ENCODE measurements at places on chromosomes 12 and 14.

DNA sequence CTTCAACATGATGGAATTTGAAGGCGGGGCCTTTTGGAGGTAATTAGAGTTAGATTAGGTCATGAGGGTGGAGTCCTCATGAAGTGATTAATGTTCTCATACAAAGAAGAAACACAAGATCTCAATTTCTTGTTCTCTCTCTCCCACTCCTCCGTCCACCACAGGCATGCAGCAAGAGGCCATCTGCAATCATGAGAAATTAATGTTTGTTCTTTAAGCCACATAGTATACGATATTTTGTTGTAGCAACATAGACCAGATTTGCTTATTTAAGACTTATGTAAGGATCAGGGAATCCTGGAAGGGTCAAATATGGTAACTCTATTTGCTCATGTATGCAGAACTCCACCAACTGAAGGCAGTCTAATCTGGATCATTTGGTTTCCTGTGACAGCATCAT lies 429.0 kb downstream of the LRIG3 start:
- DNase-seq = no peak

- DNase-seq = peak; percentile 77
Measured at GRCh38 chr12:3218228-3219171, 141.3 kb downstream of the TSPAN9 start.

DNA sequence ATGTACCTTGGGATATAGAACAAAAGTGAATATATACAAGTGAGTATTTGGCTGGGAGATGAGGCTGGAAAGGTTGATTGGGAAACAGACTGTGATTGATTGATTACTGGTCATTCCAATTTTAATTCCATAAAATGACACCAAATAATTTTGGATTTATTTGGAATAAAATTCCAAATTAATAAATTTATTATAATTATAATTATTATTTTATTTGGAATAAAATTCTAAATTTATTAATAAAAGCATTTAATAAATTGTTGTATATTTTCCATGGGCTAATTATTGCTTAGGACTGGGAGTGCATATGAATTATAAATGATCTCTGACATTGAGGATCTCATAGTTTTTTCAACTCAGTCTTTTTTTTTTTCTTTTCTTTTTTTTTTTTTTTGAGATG lies 51.7 kb downstream of the KANSL2 start:
- DNase-seq = no peak

DNA sequence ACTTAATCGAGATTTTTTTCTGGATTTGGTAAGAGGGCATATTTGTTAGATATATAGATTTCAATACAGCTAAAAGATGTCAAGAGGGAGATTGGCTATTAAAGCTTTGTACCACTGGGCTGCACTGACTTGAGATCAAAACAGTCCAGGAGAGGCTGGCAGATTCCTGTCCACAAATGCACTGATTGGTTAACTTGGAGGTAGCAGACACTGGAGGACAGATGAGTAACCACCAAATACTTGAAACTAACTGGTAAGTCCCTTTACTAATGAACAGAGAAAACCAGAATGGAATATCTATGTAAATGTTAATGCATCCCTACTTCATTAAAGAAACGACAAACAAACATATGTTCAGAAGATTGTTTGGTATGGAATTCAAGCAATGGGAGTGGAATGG lies 416.6 kb downstream of the LRIG3 start:
- DNase-seq = no peak

DNA sequence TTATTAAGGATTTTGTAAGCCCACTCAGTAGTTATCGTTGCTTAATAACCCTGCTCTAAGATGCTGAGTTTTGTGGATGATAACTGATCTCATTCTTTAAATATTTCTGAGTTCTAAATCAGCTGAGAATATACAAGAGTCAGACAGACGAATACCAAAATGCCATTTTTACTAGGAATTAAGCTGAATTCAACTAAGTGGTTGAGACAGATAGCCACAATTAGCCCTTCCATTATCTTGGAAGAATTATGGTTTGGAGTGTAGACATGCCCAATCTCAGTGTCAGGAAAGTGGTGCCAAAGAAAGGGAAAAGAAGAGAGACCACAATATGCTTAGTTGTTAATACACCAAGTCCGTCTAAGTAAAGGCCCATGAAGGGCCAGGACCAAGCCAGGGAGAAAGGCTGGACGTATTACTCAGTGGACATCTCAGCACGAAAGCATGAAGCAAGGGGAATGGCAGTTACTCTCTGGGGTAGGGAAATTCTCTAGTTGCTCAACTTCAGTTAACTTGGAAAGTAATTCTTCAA lies 58.6 kb downstream of the KCNA5 start:
- no peak for DNase-seq

- DNase-seq = peak; percentile 9
Measured at GRCh38 chr12:117284140-117284539, 77.3 kb downstream of the NOS1 start.

DNA sequence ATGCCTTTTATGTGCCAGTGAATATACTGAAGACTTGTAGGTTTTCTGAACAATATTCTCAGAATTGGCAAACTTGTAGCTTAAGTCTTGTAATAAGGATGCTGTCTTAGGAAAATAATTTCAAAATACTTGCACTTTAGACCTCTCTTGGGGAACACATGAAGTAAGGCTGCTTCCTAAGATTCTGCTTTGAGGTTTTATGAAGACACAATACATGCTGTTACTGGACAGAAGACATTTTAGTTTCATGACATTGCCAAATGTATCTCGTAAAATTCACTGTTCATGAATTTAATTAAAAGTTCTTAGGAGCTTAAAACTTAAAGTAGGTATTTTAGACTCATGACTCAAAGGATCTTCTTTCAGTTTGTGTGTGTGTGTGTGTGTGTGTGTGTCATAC lies 80.7 kb downstream of the RAD51B start:
- DNase-seq = no peak

- no peak for DNase-seq
Measured at GRCh38 chr12:42570076-42570475, 19.5 kb downstream of the PRICKLE1 start.

GRCh38 chr12:110277530-110278254 lies 3.4 kb upstream of the ATP2A2 start:
- no peak for DNase-seq

DNA sequence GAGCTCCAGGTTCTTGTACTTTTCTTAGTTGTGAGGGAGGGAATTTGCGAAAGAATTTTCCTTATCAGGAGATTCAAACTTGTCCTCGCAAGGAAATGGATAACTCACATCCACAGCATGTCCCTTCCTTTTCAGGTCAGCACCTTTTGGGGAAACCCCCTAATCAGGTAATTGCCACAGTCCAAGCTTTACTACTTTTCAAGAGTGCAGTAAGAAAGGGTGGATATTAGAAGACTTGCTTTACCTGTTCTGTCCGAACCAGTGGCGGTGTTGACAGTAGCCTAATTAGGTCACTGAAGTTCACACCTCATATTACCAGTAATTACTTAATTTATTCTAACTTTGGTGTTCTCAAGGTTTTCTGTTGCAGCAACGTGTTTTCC lies 6.7 kb upstream of the C12orf50 start:
- DNase-seq = no peak

DNA sequence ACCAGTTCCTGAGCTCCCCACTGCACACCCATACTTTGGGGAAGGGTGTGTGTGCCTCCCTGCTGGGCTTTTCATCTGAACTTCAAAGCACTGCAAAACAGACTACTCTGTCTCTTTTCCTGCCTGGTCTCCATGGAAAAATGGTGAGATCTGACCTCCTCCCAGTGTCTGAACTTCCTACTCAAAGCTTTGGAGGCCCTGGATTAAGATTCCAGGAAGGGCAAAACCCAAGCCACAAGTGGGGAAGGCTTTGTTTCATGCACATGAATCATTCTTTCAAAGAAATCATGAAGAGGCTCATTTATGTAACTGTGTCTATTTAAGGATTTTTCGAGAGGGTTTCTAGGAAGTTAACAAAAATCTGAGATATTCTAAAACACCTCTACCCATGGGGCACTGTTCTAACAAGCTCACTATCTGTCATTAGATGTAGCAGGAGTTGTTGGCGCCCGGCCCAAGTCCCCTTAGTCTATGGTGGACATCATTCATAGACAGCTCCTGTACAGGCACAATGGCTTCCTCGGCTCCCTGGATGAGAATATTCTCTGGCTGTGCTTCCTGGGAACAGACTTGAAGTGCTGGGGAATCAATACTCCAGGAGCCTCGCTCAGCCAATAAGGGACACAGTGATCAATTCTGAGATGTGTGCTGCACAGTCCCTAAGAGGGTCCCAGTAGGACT lies 224.0 kb downstream of the KTN1 start:
- no peak for DNase-seq

DNA sequence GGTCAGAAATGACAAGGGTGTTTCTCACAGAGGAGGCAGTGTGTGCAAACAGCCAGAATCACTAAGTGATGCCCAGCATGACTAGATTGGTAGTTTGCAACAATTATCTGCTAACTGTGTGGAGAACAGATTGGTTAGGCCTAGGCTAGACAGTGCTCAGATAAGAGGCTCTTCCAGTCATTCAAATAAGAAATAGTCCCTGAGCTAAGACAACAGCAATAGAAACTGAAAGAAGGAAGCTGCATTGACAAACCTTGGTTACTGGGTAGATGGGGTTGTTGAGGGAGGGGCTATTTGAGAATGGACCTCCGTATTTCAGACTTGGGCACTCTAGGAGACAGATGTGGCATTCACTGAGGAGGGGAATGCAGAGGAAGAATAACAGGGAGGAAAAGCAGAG lies 255.0 kb upstream of the NPAS3 start:
- no peak for DNase-seq

- DNase-seq = no peak
Measured at GRCh38 chr14:90388437-90388836, 8.4 kb upstream of the CALM1 start.

GRCh38 chr12:44053549-44054127 lies 217.8 kb downstream of the TMEM117 start:
- DNase-seq = no peak

DNA sequence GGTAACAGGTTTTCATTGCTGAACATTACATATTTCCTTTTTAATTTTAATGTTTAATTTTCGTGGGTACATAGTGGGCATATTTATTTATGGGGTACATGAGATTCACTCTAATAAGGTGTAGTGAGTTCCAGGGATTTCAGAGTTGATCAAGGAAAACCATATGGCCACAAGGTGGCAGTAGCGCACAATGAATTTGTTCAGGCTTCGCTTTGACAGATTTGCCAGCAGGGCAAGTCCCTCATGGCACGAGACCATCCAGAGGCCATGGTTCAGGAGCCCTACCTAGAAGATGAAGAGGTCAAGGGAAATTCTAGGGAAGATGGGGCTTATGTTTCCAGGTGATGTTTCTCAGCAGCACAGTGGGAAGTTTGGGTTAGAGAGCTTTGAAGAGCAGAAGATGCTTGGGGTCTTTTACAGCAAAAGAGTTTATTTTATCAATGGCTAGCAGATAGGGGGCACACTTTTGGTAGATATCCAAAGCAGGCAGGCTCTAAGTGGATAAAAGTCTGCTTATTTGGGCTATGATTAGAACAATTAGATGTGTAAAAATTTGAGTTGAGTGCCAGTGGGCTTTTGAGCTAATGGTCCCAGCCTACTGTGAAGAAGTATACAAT lies 1004.4 kb downstream of the AACS start:
- DNase-seq = peak; percentile 77

GRCh38 chr12:87953256-87953860 lies 75.8 kb downstream of the C12orf50 start:
- DNase-seq = no peak

DNA sequence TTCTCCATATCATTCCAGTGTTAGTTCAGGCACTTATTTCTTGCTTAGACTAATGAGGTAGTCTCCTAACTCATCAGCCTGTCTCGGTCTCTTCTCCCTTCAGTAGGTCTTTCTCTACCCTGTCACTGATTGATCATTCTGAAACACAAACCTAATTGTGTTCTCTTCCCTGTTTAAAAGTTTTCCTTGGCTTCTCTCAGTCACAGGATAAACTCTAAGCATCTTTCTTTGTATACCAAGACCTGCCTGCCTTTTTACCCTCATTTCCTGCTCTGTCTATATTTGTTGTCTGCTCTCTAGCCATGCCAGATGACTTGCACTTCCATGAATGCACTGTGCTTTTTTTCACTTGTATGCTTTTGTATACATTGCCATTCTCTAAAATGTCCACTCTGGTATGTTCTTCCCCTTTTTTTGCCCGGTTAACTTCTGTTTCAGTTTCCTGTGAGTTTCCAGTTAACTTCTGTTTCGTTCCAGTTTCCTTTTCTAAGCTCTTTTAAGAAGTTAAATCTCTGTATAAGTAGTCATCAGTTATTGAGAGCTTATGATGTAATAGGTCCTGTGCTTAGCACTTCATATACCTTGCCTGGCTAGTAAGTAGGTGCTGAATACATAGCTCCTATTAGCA lies 12.8 kb downstream of the DIP2B start:
- no peak for DNase-seq

- no peak for DNase-seq
Measured at GRCh38 chr12:124750787-124751471, 112.7 kb downstream of the SCARB1 start.

DNA sequence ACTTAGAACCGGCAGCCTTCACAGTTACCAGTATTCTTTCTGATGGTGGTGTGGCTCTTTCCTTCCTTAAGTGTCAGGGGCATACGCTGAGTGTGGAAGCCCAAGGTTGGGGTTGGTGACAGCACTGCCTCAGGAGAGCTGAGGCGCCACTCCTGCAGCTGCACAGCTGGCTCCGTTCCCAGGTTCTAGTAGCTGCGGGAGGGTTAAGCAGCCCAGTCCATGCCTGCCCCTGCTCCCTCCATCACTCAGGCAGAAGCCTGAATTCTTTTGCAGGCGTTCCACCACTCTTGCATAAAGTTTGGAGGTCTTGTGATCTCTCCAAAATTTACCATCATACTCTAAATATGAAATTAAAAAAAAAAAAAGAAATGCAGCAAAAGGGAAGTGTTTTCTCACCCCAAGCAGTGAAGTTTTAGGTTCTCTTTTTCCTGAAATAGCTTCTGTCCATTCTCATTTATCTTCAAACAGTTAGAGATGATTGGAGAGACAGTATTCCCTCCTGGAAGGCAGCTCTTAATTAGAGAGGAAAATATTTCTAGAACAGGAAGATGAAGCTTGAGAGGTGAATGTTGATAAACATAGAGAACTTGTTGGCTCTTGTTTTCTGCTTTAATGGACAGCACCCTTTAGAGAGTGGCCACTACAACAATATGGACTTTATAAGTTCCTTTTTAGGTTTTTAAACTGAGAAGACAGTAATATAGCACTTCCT lies 136.1 kb downstream of the FGD4 start:
- peak; percentile 79 for DNase-seq

GRCh38 chr12:89187507-89187906 lies 164.8 kb downstream of the DUSP6 start:
- DNase-seq = no peak

DNA sequence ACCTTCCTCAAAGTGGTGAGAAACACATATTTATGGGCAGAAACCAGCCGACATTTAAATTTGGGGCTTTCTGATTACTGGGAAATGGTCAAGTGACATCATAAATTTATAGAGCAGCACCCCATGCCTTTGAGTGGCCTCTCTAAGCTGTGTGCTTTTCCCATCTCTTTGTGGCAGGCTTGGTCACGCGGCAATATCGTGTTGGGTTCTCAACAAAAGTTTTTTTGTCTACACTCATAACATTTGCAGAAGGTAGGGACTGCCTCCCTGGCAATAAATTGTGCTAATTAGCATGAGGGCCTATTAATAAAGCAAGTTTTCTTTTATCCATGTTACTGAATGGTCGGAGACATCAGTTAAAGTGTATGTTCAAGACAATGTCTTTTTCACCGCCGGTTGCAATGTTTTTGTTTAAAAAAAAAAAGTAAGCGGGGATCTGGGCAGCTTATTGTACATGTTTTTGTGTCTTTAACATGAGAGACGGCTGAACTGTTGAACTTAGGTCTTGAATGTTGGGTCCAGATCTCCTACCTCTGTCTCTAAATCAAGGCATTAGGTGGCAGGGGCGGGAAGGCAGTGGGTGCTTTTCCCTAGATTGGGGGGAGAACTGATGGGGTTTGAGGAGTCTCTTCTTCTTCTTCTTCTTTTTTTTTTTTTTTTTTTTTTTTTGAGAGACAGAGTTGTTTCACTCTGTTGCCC lies 193.3 kb downstream of the PHETA1 start:
- peak; percentile 68 for DNase-seq
